Naive thymus-derived CD4-positive, alpha-beta T cell (primary cell): ENCODE measurements at places on chromosomes 2 and 18. TPM values are rescaled to one million over a fixed set of nuclear protein-coding genes. Genes with fewer than 3 reads are reported as not detected.

Gene SLC16A14
- 0.14 TPM for polyA plus RNA-seq

- H3K4me1 ChIP-seq, result peaks cover 42% of the 10 kb centered on the region
- DNase-seq, result no peak
- H3K4me3 ChIP-seq, result no peak overlapping the region
- no peaks in the 10 kb centered on the region for H3K27me3 ChIP-seq
- H3K27ac ChIP-seq, result peak overlapping the region; percentile 63
Observed at GRCh38 chr2:218229851-218230250, 12.9 kb downstream of the ARPC2 start.

DNA sequence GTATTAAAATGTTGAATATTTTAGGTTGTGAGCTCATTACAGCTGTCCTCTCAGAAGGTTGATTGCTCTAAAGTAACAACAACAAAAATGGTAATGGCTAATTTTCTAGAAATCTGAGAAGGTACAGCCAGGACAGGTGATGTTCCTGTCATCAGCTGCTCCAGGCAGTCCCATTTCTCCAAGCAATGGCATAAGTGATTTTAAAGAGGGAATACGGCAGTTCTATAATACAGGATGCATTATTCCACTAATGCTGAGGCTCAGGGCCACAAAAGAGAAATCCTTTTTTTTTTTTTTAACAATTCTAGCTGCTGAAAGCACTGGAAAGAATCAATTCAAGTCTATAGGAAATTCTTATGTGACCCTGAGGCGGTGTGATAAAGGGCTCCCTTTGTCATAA is 199.9 kb downstream of the PMAIP1 start:
- H3K4me3 ChIP-seq, result no peak overlapping the region
- DNase-seq, result no peak
- no peaks in the 10 kb centered on the region for H3K4me1 ChIP-seq
- H3K36me3 ChIP-seq, result no peaks in the 10 kb centered on the region
- H3K27me3 ChIP-seq, result no peaks in the 10 kb centered on the region

- no peaks in the 10 kb centered on the region for H3K27me3 ChIP-seq
- no peak overlapping the region for H3K4me3 ChIP-seq
- DNase-seq, result no peak
- no peaks in the 10 kb centered on the region for H3K36me3 ChIP-seq
Observed at GRCh38 chr2:2587354-2587753, 256.3 kb upstream of the MYT1L start.

GRCh38 chr2:96984300-96984699 is 2.1 kb downstream of the FAM178B start:
- H3K4me3 ChIP-seq, result no peak overlapping the region
- DNase-seq, result no peak
- no peaks in the 10 kb centered on the region for H3K27me3 ChIP-seq
- no peak overlapping the region for H3K27ac ChIP-seq
- no peaks in the 10 kb centered on the region for H3K36me3 ChIP-seq
- H3K4me1 ChIP-seq, result no peaks in the 10 kb centered on the region

Gene SLC40A1
- 117 TPM for polyA plus RNA-seq

- DNase-seq, result no peak
- H3K36me3 ChIP-seq, result no peaks in the 10 kb centered on the region
- H3K4me1 ChIP-seq, result no peaks in the 10 kb centered on the region
- no peak overlapping the region for H3K27ac ChIP-seq
- H3K27me3 ChIP-seq, result no peaks in the 10 kb centered on the region
Observed at GRCh38 chr2:151845884-151846283, 17.7 kb upstream of the ARL5A start.

- H3K36me3 ChIP-seq, result no peaks in the 10 kb centered on the region
- DNase-seq, result no peak
- H3K4me3 ChIP-seq, result no peak overlapping the region
- H3K27ac ChIP-seq, result no peak overlapping the region
Observed at GRCh38 chr2:12556762-12557161, 160.0 kb upstream of the TRIB2 start.

- H3K36me3 ChIP-seq, result no peaks in the 10 kb centered on the region
- H3K4me1 ChIP-seq, result peaks cover 13% of the 10 kb centered on the region
- peak overlapping the region; percentile 72 for H3K4me3 ChIP-seq
- H3K27ac ChIP-seq, result peak overlapping the region; percentile 66
Observed at GRCh38 chr2:23532391-23533337, 147.7 kb downstream of the KLHL29 start.

DNA sequence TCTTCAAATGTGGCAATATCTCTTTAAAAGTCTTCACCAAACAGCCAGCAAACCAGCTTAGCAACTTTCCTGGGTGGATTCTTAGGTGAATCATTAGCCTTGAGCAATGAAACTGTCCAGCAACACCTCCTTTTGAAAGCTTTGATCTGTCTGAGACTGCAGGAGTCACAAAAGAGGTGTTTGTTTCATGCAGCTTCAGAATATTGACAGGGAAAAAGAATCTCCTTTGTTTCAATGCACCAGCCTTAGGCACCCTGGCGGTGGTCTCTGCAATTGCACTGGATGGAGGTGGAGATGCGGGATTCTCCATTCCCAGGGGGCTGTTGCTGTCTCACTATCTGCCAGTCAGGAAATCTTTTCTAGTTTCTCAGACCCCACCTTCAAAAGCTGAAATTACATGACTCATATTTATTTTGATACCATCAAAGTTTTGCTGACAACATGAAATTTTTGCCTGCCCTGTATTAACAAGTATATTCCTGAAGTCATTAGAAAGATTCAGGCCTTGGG is 76.0 kb upstream of the DSG1 start:
- H3K4me3 ChIP-seq, result no peak overlapping the region
- H3K27ac ChIP-seq, result no peak overlapping the region
- no peaks in the 10 kb centered on the region for H3K4me1 ChIP-seq
- H3K27me3 ChIP-seq, result no peaks in the 10 kb centered on the region
- H3K36me3 ChIP-seq, result no peaks in the 10 kb centered on the region

- H3K4me1 ChIP-seq, result no peaks in the 10 kb centered on the region
- no peak for DNase-seq
- H3K27me3 ChIP-seq, result no peaks in the 10 kb centered on the region
- no peaks in the 10 kb centered on the region for H3K36me3 ChIP-seq
Observed at GRCh38 chr2:236790963-236791362, 221.3 kb downstream of the ACKR3 start.

DNA sequence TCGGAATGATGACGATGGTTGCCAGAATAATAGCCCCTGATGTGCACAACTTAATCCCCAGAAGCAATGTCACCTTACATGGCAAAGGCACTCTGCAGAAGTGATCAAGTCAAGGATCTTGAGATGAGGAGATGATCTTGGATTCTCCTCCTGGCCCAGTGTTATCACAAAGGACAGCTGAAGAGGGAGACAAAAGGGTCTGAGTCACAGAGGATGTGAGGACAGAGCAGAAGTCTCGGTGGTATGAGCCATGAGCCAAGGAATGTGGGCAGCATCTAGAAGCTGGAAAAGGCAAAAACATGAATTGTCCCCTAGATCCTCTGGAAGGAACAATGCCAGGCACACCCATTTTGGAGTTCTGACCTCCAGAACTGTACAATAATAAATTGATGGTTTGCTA is 358.5 kb downstream of the MYCN start:
- H3K27ac ChIP-seq, result no peak overlapping the region
- no peak overlapping the region for H3K4me3 ChIP-seq
- no peaks in the 10 kb centered on the region for H3K4me1 ChIP-seq
- DNase-seq, result no peak

DNA sequence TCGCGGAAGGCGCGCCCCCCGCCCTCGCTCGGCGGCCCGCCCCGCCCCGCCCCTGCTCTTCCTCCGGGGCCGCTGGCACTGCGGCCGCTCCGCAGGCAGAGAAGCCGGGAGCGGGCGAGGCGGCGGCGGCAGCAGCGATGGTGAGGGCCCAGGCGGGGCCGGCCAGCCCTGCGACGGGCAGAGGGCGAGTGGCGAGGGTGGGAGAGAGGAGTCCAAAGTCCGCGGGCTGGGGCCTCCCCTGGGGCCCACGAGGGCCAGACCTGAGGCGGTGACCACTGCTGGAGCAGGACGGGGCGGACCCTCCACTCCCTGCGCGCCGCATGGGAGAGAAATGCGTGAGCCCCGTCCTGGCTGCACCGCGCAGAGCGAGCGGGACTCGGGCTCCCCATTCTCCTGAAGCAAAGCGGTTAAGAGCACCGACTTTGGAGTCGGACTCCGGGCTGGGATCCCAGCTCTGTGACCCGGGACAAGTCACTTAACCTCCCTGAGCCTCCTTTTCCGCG is at the start of gene VAMP5:
TSS of gene VAMP5 (plus strand) at position 78 of the 503 bp plus-strand sequence. CDS start at position 138, 60 bp downstream.
- H3K27me3 ChIP-seq, result no peaks in the 10 kb centered on the region
- H3K27ac ChIP-seq, result peak within 1 kb of the TSS; percentile 80
- H3K4me1 ChIP-seq, result peaks cover 20% of the 10 kb centered on the region
- peak within 1 kb of the TSS; percentile 69 for H3K4me3 ChIP-seq
- no peaks in the 10 kb centered on the region for H3K36me3 ChIP-seq

GRCh38 chr2:239287461-239287860 is 113.4 kb downstream of the HDAC4 start:
- H3K27me3 ChIP-seq, result no peaks in the 10 kb centered on the region
- H3K36me3 ChIP-seq, result no peaks in the 10 kb centered on the region
- H3K4me1 ChIP-seq, result peaks cover 37% of the 10 kb centered on the region
- H3K4me3 ChIP-seq, result no peak overlapping the region

Gene CD8B2
- polyA plus RNA-seq, result not detected

Gene VWC2L
- polyA plus RNA-seq, result not detected

- H3K36me3 ChIP-seq, result no peaks in the 10 kb centered on the region
- DNase-seq, result no peak
Observed at GRCh38 chr2:74779265-74779558, 54.7 kb upstream of the HK2 start.

DNA sequence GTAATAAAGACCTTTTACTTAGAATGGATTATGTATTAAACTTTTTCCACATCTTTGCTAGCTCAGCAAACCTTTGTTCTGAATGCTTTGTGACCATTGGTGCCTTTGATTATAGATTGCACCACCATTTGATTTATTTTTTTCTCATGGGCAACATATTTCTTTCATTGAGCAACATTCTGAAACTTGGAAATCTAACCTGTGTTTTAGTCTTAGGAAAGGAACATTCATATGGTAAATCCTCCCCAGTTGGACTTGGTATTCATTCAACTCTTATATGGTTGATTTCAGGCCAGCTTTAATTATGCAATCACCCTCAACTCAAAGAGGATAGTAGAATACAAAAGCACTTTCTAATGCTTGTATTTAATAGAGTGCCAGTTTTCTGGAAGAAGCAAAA is 1077.9 kb upstream of the ZEB2 start:
- no peaks in the 10 kb centered on the region for H3K36me3 ChIP-seq
- H3K27ac ChIP-seq, result no peak overlapping the region
- H3K27me3 ChIP-seq, result no peaks in the 10 kb centered on the region
- H3K4me1 ChIP-seq, result no peaks in the 10 kb centered on the region
- no peak overlapping the region for H3K4me3 ChIP-seq
